ENCODE measurements at places on chromosomes 12 and 14.

DNA sequence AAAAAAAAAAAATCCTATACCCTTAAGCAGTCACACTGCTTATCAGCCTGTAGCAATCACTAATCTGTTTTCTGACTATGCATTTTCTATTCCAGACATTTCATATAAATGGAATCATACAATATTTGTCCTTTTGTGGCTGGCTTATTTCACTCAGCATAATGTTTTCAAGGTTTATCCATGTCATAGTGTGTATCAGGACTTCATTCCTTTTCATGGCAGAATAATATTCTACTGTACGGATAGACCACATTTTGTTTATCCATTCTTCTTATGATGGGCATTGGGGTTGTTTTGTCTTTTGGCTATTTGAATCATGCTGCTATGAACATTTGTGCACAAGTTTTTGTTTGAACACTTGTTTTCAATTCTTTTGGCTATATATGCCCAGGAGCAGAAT, 8.6 kb upstream of the KSR2 start:
- no peak for DNase-seq

GRCh38 chr14:54355698-54356097, 41.1 kb upstream of the CDKN3 start:
- no peak for DNase-seq

DNA sequence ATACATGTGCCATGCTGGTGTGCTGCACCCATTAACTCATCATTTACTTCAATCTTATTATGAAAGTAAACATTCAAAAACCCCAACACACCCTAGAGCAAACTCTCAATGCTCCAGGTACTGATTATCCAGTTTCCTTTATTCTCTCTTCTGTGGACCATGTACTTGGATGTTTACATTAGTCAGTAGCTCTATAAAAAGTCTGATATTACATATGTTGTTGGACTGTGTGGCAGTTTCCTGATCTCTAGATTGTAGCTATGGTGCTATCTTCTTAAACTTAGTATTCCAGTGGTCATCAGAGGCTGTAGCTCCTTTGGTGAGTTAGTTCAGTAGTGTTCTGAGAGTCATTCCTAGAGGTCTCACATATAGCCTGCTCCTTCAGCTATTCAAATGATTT, 25.1 kb upstream of the ITGA5 start:
- DNase-seq: peak; percentile 35

DNA sequence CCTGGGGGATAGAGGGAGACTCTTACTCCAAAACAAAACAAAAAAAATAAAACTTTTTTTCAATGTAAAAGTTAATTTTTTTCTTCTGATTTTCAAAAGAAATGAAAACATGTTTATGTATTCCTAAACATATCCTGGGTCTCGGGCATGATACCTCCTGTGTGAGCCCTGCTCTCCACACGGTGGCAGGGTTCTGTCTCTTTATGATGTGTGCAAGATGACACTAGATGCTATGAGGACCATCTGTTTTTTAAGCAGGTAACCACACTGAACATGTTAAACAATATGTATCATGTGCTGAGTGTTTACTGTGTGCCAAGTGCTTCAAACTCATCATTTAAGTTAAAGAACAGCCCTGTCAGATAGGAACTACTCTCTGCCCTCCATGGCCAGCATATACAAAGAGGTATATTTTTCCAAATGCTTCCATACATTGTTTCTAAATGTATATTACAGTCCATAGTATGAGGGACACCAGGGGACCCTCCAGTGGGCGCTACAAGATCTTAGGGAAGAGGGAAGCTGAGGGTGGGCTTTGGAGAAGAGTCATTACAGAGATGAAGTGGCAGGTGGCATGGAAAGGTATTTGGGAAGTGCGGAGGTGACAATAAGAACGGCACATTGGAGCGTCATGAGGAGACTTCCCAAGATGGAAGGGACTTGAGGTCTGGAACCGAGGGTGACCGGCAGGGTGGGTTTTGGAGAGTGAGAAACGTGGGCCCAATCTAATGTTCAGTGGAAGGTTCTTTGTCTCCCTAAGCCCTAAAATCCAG, 28.5 kb downstream of the FOS start:
- DNase-seq: peak; percentile 58

GRCh38 chr14:21902561-21903181, 229.1 kb upstream of the OR4E1 start:
- DNase-seq: no peak

GRCh38 chr14:34971801-34972200, 11.0 kb upstream of the SRP54 start:
- no peak for DNase-seq

DNA sequence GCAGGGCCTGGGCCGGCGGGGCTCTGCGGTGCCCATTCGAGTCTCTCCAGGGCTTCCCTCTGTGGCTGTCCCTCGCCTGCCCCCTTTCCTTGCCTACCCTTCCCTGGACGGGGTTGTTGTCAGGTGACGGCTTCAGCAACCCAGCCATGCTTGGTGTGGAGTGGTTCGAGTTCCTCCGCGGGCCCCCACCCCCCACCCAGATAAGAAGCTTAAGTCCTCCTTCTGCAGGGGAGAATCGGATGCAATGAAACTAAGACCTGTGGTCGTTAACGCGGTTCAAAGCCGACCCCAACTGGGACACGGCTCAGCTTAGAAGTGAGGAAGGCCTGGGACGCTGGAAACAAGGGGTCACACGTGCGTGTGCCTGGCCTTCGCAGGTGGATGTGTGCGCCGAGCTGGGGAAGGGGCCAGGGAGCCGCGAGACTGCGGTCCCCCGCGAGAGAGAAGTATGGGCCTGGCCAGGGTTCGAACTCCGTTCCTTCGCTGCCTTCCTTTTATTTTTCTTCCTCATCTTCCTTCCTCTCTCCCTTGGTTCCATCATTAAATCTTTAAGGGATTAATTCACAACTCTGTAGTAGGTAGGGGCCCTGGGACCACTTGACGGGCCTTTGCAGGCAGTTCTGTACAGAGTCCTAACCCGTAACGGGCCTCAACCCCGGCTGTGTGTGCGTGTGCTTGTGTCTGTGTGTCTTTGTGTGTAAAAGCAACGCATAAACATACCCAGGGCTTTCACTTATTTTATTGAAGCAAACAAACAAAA, 3.5 kb downstream of the TTC6 start:
- DNase-seq: no peak

- peak; percentile 63 for DNase-seq
These were observed at the start of gene OAS2 for GRCh38 chr12:112978163-112979040. Gene OAS2 (plus strand): TSS chr12:112978519. CDS start chr12:112978609, 90 bp downstream.

DNA sequence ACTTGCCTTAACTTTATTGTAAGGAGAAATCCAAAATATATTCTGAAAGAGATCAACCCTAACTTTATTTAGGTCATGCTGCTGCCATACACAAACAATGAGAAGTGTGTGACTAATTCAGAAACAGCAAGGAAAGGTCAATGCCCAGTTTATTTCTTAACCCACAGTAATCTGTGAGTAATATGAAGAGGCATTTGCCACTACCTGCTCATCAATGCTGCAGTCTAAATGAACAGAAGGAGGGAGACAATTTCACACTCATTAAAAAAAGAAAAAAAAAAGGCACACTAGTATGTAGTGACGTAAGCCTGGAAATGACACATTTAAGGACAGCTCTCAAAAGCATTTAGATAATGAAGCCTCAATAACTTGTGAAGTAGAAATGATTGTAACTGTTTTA, 90.5 kb upstream of the FOXN3 start:
- DNase-seq: no peak

GRCh38 chr12:85633491-85633890, 202.7 kb downstream of the RASSF9 start:
- DNase-seq: no peak
